ENCODE measurements at places on chromosomes 12 and 14. TPM values are rescaled to one million over a fixed set of nuclear protein-coding genes. Genes with fewer than 3 reads are reported as not detected.

The KLHL33 gene
- total RNA-seq = 0.28 TPM

GRCh38 chr14:42437809-42438208 lies 831.1 kb downstream of the LRFN5 start:
- no peaks in the 10 kb centered on the region for H3K4me1 ChIP-seq
- H3K27ac ChIP-seq = no peak overlapping the region
- no peaks in the 10 kb centered on the region for H3K36me3 ChIP-seq
- DNase-seq = no peak
- no peak overlapping the region for H3K4me3 ChIP-seq

GRCh38 chr12:90854136-90854689 lies 100.8 kb downstream of the CCER1 start:
- H3K27me3 ChIP-seq = peaks cover 4% of the 10 kb centered on the region
- no peak overlapping the region for H3K4me3 ChIP-seq
- H3K4me1 ChIP-seq = no peaks in the 10 kb centered on the region
- H3K36me3 ChIP-seq = no peaks in the 10 kb centered on the region

GRCh38 chr12:113889891-113890581 lies 76.1 kb downstream of the RBM19 start:
- peaks cover 10% of the 10 kb centered on the region for H3K4me1 ChIP-seq
- no peak overlapping the region for H3K27ac ChIP-seq
- no peaks in the 10 kb centered on the region for H3K27me3 ChIP-seq
- H3K4me3 ChIP-seq = no peak overlapping the region

GRCh38 chr12:110948041-110948440 lies 27.7 kb upstream of the MYL2 start:
- no peak overlapping the region for H3K27ac ChIP-seq
- peaks cover 2% of the 10 kb centered on the region for H3K36me3 ChIP-seq
- H3K4me1 ChIP-seq = no peaks in the 10 kb centered on the region
- no peak overlapping the region for H3K4me3 ChIP-seq
